Inflammatory macrophage (primary cell): ENCODE measurements at places on chromosomes 12 and 14.
A peak's percentile ranks its signal among the peaks of the same experiment; 100 is the strongest.

DNA sequence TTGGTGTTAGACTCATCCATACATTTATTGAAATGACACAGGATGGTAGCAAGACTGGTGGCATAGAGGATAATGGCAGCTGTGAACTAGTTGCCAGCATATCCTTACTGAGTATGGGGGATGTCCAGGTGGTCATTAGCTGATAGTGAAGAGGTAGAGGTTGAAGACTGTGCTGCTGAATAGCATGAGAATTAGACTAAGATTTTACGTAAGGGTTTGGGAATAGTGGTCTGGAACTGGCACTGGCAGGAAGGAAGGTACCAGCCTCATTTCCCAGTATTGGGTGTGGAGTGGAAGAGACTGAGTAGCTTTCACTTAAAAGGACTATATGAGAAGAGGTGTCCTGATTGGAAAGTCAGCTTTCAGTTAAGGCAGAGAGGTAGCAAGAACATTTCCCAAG, 6.5 kb downstream of the ERC1 start:
- DNase-seq = no peak

- DNase-seq = no peak
Observed at GRCh38 chr12:116274551-116275375, 2.7 kb downstream of the MED13L start.

- DNase-seq = no peak
Observed at GRCh38 chr14:69299286-69300035, 39.5 kb downstream of the GALNT16 start.

- DNase-seq = peak; percentile 53
Observed at GRCh38 chr14:73452341-73453186, 5.8 kb downstream of the NUMB start.

DNA sequence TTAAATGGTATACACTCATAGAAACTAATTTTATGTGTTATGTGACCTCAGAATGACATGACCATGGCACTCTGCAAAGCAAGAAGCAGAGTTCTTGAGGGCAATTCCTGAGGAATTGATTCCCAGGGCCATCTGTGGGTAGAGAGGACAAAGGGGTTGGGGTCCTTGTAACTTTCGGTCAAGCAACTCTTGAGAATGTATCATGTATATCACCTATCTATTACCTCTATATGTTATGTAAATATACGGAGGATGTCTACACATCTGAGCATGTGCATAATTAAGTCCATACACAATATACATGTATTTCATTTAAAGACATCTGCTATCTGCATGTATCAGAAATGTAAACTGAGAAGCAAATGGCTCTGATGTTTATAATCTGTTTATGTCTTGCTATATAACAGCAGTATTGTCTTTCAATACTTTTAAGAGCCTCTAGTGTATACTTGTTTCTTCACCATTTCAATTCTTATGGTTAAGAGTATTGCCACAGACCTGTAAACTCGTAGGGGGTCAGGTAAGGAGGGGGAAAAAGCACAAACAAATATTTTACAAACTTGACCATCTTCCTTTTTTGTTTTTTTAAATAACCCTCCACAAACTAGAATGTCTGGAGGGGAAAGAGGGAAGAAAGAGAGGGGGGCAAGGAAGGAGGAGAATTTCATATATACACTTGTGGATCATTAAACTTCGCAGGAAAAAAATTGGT, 4.5 kb downstream of the FOXA1 start:
- no peak for DNase-seq

DNA sequence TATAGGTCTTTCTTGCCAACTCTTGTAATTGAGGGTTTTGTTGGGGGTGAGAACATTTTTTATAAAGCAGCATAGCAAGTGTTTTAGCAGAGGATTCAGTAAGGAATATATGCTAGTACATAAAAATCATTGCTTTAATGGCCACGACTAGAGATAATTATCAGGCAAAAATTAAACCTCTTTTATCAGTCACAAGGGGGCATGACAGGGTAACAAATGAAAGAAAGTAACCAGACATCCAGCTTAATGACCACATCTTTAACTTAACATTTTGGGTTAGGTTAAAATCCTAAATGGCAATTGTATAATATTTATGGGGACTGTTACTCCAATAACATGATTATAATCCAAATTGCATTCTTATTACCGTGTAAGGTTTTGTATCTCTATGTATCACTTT, 119.6 kb downstream of the LRRIQ1 start:
- no peak for DNase-seq

DNA sequence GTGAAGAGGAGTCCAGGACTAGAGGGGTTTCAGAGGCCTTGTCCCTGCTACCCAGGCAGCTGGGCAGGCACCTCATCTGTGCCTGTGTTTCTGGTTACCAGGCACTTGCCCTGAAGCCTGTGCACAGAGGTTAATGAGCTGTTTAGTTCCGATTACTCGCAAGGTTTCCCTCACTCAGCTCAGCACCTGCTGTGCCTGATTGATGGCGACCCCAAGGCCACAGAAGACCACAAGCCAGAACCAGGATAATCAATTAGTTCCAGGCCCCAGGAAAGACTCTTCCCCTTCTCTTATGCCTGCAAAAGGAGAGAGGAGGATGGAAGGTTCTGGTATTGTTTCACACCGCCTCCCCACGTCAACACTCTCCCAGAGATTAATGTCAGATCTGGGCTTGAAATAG, 88.8 kb upstream of the NOS1 start:
- DNase-seq = no peak

DNA sequence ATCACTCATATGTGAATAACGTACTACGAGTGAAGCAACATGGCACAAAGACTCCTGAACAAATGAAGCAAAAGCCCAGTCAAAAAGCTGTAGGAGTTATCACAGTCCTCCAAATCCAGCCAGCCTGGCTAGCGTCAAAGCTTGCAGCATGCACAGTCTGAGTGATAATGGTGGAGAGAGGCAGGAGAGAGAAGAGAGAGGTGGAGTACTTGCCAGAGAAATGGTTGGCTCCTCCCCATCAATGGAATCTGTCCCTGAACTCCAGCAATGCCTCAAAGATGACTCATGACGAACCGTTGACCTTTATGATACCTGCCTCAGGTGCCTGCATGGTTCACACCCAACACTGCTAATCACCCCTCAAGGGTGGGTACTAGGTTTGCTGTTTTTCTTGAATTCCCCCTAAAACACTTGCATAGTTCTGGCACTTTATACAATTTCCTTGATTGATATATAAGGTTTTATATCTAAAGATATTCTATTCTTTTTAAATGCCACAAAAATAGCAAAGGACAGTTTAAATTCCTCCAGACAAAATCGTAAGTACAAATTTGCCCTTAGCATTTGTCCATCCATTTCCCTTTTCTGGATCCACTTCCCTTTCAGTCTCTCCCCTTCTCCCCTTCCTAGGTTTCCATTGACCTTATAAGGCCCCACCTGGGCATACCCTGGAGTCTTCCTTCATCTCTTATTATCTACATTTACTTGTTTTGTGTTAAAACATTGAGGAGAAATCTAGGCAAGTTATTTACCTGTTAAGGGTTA, 10.2 kb downstream of the ARHGDIB start:
- DNase-seq = no peak

DNA sequence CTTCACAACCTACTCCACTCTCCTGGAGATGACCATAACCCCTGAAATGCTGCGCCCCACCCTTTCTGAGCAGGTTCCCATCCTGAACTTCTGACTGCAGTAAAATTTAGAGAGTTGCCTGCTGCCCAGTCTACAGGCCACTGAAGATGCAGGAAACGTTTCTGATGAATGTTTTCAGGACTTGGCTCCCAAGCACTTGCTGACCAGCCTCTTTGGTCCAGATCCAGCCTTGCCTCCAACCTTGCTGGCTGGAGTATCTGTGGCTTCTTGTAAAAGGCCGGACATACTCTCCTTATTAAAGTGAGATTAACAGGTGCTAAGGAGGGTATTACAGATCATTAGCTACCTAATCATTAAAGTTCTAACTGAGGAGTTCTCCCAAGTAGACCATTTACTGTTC, 70.3 kb upstream of the STXBP6 start:
- no peak for DNase-seq

GRCh38 chr12:126627596-126627995, 1562.4 kb downstream of the AACS start:
- DNase-seq = no peak

GRCh38 chr14:31090883-31091764, 64.9 kb upstream of the STRN3 start:
- peak; percentile 99 for DNase-seq

- peak; percentile 65 for DNase-seq
Observed at GRCh38 chr12:27652174-27652763, 44.0 kb upstream of the REP15 start.

- DNase-seq = no peak
Observed at GRCh38 chr12:80086025-80086424, 13.3 kb upstream of the OTOGL start.

- peak; percentile 49 for DNase-seq
Observed at GRCh38 chr12:122937622-122938091, 28.6 kb downstream of the ABCB9 start.

DNA sequence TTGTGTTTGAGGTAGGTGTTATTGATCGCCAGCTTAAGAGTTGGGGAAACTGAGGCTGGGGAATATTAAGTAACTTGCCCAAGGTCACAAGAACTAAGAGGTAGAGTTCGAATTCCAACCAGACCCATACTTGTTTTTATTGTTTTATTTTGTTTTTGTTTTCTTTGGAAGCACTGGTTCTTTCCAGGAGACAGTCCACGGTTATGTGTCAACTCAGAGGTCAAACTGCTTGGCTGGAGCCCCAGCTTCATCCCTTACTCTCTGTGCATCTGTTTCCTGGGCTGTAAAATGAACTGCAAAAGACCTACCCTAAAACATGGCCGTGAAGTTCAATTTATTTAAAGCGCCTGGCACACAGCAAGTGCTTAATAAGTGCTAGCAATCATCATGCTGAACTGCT, 74.4 kb upstream of the MAP1LC3B2 start:
- DNase-seq = no peak

GRCh38 chr12:46237371-46238045, 31.3 kb downstream of the SLC38A1 start:
- peak; percentile 77 for DNase-seq

DNA sequence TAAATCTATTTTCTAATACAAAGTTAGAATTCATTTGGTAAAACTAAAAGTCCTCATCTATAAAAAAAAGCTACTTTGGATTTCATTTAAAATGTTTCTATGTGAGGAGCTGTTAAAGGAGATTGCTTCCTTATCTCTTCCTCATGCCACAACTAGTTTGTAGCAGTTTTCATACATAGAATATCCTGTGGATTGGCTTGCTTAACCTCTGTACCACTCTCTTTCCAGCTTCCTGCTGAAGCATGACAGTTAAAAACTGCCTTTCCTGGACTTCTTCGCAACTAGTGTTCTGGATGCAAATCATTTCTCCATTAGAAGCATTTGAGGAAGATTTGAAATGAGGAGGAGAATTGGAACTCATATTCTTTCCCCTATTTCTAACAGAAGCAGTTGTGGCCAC, 49.6 kb downstream of the ST8SIA1 start:
- DNase-seq = no peak

GRCh38 chr12:10304161-10304574, 3.5 kb upstream of the KLRD1 start:
- DNase-seq = no peak
